ENCODE measurements at places on chromosomes 12 and 14.

DNA sequence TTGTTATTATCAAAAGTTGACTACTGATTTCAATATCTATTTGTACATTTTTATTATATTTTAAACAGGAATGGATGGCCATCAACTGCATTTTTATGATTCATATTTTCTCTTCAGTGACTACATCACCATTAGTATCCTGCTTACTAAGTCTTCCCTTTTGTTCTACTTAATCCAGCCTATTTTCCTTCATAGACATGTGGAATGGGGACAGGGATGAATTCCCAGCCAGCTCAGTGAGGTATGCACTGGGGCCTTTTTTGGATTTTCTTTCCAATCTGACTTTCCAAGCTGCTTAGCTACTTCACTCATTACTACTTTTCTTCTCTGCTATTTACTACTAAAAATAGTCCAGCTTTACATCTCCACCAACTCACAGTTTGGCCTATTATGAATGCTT lies 38.4 kb downstream of the AKAP6 start:
- no peak for DNase-seq

DNA sequence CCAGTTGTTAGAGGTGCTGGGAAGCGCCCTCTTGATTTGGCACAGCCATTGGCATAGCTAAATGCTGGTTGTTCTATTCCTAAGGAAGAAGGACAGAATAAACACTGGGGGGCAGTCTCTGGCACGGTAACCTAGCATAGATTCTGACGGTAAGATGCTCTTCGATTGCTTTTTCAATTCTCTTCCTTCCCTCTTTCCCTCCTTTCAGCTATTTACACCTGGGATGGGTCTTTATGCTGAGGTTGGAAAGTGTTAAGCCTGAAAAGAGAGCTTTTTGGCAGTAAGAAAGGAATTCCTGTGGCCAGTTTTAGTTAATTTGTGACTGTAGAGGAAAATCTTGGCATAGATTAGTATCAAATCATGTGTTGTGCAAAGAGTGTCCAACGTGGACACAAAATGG lies 162.8 kb downstream of the SNAPC1 start:
- DNase-seq, result no peak

DNA sequence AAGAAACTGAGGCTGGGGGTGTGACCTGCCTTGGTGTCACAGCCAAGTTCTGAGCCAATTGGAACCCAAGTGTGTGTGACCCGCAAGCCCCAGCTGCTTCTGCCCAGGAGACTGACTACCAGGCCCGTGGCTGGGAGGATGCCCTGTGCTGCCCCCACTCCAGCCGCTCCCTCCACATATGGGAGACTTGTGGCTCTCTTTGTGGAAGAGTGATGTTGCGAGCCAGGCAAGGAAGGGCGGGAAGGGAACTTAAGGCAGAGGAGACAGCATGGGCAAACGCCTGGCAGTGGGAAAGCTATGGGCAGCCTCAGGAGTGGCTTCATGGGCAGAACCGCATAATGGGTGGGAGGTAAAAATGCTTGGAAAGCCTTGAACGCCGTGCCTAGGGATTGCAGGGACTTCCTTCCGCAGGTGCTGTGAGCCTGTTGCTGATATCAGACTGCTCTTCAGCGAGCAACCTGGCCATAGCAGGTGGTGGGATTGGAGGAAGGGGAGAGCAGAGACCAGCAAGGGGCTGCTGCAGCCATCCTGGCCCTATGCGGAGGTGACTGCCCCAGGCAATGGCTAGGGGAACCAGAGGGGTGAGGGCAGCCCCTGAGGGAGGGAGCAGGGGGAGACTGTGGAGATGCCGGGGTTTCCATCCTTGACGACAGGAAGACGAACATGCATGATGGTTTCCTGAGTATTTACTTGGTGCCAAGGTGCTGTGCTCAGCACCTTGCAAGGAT lies 115.7 kb downstream of the LGMN start:
- no peak for DNase-seq

DNA sequence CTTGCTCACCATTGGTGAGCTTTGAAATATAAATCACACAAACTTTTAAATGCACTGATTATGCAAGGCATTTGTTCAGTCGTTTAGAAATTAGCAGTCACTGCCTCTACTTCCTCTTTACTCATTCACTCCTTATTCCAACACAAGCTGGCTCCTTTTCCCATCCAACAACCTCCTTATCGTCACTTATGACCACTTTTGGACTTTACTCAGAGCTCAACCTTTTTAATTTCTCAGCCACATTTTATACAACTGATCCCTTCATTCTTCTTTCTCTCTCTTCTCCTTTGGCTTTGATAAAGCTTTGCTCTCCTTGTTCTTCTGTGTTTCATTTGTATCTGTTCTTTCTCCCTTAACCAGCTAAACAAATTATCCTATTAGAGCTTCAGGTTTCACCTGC lies 126.4 kb upstream of the PLEKHA5 start:
- DNase-seq, result no peak

DNA sequence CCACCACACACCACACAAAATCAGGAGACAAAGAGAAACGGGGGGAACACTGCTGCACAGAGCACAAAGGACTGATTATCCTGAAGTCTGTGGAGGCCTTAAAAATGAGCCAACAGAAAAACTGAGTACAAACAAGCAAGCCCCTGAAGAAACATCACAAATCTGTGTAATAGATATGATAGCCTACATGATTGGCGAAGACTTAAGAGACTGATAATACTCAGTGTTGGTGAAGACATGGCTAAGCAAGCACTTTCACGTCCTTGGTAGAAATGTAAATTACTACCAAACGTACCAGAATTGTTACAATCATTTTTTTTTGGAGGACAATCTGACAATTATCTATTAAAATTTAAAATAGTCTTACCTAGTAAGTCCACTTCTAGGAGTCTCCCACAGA lies 74.6 kb downstream of the NINJ2 start:
- DNase-seq, result no peak

- DNase-seq, result no peak
These were observed 48.0 kb downstream of the DRAM1 start for GRCh38 chr12:101925361-101925760.

- DNase-seq, result peak; percentile 86
These were observed 1.1 kb upstream of the BCL11B start for GRCh38 chr14:99272899-99273765.

- peak; percentile 32 for DNase-seq
These were observed 134.5 kb upstream of the C14orf180 start for GRCh38 chr14:104445086-104445485.

GRCh38 chr14:99213527-99213971 lies 58.4 kb downstream of the BCL11B start:
- no peak for DNase-seq

- DNase-seq, result no peak
These were observed 122.9 kb downstream of the PPHLN1 start for GRCh38 chr12:42448841-42449240.

- no peak for DNase-seq
These were observed 53.4 kb downstream of the RCOR1 start for GRCh38 chr14:102645746-102646440.

- no peak for DNase-seq
These were observed 43.0 kb downstream of the CCNK start for GRCh38 chr14:99524091-99524661.

DNA sequence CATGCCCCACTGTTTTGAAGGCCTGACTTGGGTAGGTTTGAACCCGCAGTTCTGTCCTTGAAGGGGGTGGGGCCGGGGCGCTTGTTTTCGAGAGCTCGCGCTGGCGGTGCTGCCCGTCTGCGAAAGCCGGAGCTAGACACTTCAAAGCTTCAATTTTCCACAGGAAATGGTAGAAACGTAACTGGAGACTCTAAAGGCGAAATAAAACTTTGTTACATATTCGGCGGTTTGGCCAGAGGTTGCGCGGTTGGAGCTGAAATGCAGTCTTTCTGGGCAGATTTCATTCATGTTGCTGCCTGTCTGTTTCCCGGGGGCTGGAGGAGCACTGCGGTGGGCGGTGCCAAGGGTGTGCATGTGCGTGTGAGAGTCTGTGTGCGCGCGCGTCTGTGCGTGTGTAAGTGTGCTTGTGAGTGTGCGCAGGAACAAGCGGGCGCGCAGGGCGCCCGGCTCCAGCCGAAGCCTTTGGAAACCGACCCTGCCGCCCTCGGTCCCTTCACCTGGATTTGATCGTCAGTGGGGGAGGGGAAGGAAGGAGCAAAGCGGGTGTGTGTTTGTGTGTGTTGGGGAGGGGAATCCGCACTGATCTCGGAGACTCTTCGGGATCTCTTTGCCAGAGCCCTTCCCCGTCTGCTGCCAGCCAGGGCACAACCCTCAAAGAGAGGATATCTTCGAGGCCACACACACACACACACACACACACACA lies 227.7 kb upstream of the CRY1 start:
- DNase-seq, result peak; percentile 81

- no peak for DNase-seq
These were observed 4.4 kb downstream of the KRT18 start for GRCh38 chr12:52953181-52953841.

DNA sequence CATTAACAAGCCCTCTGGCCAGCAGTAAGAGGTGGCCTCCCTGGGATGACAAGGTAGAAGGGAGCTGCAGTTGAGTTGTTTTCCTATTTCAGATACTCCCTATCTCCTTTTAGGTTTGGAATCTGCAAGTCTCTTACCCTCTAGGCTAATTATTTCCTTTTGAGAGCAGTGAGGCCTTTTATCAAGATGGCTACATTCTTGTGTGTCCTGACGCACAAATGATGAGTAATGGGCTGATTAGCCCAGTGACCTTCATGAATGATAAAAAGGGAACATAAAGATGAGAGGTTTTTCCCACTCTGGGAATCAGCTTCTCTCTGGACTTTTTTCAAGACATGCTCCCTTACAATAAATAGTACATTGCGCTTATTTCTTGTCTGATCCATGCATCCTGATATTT lies 22.9 kb downstream of the DYRK2 start:
- no peak for DNase-seq

- no peak for DNase-seq
These were observed 35.5 kb downstream of the DCAF4 start for GRCh38 chr14:72961579-72962335.

DNA sequence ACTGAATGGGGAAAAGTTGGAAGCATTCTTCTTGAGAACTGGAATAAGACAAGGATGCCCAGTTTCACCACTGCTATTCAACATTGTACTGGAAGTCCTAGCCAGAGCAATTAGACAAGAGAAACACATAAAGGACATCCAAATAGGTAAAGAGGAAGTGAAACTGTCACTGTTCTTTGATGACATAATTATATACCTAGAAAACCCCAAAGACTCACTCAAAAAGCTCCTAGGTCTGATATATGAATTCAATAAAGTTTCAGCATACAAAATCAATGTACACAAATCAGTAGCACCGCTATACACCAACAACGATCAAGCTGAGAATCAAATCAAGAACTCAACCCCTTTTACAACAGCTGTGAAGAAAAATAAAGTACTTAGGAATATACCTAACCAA lies 157.3 kb upstream of the DDHD1 start:
- DNase-seq, result no peak

DNA sequence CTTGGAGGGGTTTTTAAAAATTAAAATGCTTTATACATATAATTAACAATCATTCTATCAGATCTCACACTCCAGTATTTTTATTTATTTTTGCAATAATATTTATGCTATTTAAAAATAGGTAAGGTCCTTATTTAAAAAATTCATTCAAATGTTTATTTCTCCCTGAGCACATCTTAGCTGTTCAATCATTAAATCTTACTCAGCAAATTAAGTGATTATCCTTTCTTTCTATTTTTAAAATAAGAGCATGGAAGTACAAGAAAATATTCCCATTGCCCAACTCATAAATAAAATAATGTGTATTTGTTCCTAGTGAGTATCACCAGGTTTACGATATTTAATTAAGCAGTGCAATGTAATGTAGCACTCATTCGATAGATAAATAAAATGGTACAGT lies 357.2 kb upstream of the RPL10L start:
- DNase-seq, result no peak

DNA sequence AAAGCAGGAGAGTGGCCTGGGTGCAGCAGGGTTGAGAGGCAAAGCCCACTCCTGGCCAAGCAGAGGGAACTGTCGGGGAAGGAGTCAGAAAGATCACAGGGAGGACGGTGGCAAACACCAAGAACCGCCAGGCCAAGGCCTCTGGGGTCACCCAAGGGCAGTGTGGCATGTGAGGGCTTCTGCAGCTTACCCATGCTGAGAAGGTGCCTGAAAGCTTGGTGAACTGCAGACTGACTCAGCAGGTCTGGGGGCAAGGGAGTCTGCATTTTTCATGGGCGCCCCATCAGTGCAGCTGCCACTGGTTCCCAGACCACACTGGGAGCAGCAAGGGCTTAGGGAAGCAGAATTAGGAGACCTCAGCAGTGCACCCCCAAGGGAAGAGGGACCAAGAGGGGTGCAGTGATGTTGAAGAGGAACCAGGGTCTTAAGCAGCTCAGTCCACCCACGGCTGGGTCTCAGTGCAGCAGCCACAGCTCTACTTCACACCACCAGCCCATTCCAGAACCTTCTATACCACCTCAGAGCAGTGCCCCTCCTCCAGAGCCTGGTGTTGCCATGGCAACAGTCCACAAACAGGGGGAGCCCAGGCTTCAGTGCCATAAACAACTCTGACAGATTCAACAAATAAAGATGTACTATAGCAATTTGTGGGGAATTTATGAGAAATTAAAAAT lies 59.4 kb downstream of the ITPK1 start:
- DNase-seq, result no peak

- no peak for DNase-seq
These were observed 696.0 kb downstream of the C12orf50 start for GRCh38 chr12:87332987-87333726.

GRCh38 chr12:54272214-54272613 lies 7.7 kb downstream of the CBX5 start:
- no peak for DNase-seq

- DNase-seq, result no peak
These were observed 255.7 kb upstream of the TMPO start for GRCh38 chr12:98259693-98260092.

DNA sequence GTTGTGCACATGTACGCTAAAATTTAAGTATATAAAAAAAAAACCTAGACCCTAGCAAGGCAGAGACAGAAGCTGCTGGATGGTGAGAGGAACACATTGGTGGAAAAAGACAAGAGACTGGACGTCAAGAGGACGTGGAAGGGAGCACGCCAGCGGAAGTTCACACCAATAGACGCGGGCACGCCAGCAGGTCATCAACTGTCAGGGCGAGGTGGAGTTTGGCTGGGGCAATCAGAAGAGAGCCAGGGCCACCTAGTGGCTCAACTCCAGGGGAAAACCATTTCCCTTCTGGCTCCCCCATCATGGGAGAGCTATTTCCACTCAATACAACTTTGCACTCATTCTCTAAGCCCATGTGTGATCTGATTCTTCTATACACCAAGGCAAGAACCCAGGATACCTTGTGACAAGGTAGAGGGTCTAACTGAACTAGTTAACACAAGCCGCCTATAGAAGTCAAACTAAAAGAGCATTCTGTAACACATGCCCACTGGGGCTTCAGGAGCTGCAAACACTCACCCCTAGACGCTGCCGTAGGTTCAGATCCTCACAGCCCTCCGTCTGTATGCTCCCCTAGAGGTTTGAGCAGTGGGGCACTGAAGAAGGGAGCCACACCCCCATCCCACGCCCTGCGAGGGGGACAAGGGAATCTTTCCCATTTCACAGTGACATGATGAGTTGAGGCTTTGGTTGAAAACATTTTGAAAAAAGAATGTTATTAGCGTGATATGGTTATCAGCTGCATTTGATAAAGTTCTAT lies 702.7 kb downstream of the TMTC2 start:
- no peak for DNase-seq

Measured in activated CD8-positive, alpha-beta memory T cell treated with anti-CD3 and anti-CD28 coated beads, Interleukin-2, amount 50 U/mL, for 48 hours (primary cell).